ENCODE measurements at places on chromosomes 5 and 9. TPM values are rescaled to one million over a fixed set of nuclear protein-coding genes. Genes with fewer than 3 reads are reported as not detected.

LCN15 gene
- total RNA-seq: not detected

SLC25A51 gene
- total RNA-seq: 26.0 TPM

WWC1 gene
- total RNA-seq: 18.7 TPM

AGXT2 gene
- not detected for total RNA-seq

LARP1 gene
- total RNA-seq: 98.0 TPM

C9orf43 gene
- total RNA-seq: not detected

FAT2 gene
- total RNA-seq: 74.9 TPM

MRPS27 gene
- 44.9 TPM for total RNA-seq

GRCh38 chr9:33731625-33732024 is 63.7 kb upstream of the PRSS3 start:
- no peak overlapping the region for H3K27ac ChIP-seq
- no peak for DNase-seq
- no peaks in the 10 kb centered on the region for H3K27me3 ChIP-seq
- H3K4me3 ChIP-seq: no peak overlapping the region
- no peaks in the 10 kb centered on the region for H3K36me3 ChIP-seq

GRCh38 chr5:89281766-89282553 is 399.0 kb upstream of the MEF2C start:
- DNase-seq: no peak
- H3K4me3 ChIP-seq: no peak overlapping the region
- no peaks in the 10 kb centered on the region for H3K36me3 ChIP-seq

DNA sequence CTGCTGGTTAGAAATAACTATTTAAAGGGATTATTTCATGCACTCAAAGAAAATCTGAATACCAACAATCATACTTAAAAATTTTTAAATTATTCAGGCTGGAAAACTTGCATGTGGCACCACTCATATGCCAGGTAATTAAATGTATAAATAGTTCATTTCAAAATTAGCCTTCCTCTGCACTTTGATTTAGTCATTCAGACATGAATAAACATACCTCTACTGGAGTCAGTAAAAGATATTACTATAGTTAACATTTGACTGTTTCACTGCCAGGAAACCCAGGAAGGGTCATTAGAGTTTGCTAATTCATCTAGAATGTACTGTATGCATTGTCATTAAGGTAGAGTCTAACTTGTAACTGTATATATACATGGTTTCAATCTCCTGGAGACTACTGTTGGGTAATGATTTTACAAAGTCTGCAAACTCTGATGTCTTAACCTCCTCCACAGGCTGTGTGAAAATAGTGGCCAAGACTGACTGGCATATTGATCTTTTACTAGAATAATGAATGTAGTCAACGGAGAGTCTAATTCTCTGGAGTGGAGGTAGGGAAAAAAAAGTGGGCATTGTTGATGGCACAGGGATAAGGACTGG is 43.7 kb downstream of the TEX10 start:
- no peak for DNase-seq
- no peak overlapping the region for H3K27ac ChIP-seq

GRCh38 chr9:91849694-91850093 is 100.3 kb downstream of the ROR2 start:
- no peak overlapping the region for H3K27ac ChIP-seq
- H3K27me3 ChIP-seq: no peaks in the 10 kb centered on the region
- no peak overlapping the region for H3K4me3 ChIP-seq

DNA sequence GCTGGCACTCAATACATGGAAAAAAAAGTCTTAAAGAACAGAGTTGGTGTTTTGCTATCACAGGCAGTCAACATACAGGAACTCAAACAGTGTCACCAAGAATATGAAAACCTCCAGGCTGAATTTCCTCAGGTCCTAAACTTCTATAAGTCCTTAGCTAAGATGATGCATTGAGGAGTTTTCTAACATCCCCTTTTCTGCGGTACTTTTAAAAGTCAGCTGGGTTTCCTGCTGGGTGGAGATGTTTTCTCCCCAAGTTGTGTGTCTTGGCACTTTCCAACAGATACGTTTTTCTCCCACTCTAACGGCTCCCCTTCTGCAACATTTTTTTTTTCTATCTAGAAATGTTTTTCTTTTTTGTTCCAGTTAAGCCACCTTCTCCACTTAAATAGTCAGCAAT is 244.8 kb upstream of the HAPLN1 start:
- H3K4me3 ChIP-seq: no peak overlapping the region
- H3K27ac ChIP-seq: no peak overlapping the region
- H3K4me1 ChIP-seq: no peaks in the 10 kb centered on the region

DNA sequence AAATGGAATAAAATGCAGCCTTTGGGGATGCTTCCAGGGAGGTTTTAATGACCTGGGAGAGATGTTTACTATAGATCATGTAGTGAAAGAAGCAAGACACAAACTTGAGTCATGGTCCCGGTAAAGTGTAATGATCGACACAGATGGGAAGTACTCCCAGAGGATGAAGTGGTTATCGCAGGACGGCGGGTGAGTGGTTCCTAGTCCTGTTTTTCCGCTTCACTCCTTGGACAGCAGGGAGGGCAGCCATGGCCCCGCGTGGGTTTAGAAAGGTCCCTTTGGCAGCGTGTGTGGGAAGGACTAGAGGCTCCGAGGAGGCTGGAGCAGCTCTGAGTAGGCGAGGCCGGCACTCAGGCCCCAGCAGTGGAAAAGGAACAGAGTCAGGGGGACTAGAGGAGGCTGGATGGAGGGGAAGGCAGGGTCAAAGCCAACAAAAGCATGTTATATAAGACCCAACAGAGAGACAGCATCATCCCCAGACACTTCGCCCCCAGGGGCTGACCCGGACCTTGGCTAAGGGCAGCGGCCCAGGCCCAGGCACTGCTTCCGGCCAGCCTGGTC is 49.2 kb upstream of the STXBP1 start:
- no peaks in the 10 kb centered on the region for H3K36me3 ChIP-seq
- peak overlapping the region; percentile 97 for H3K27ac ChIP-seq
- H3K4me3 ChIP-seq: peak overlapping the region; percentile 18

DNA sequence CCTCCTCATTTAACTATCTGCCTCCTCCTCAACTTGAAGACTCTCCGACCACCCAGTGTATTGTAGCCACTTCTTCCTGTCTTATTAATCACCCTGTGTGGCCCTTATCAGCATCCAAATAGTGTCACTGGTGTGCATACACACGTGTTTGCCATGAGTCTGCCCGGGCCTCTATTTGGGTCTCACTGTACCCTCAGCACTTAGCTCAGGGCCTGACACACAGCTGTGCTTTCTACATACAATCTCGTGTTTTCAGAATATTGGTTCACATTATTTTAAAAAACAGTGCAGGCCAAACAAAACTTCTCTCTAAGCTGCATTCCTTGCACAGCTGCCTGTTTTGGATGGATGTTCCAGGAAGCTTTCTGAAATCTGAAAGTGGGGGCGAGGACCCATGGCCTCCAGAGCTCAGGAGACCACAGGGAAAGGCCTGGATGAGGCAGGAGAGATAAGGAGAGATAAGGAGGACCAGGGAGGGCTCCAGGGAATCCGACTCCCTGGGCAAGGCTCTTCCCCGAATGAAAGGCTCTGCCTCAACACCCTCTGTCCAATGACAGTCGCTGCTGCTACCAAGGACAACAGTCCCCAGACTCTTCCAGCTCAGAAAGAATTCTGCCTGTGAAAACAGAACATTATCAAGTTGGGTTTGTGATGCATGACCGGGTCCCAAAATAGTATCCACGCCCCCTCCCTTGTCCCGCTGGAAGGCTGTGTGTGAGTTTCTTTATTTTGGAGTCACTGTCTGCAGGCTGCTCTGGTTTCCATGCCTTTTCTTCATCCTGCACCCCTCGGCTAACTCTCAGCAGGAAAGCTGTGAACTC is 255.6 kb downstream of the NSG2 start:
- no peaks in the 10 kb centered on the region for H3K36me3 ChIP-seq
- DNase-seq: peak; percentile 43
- H3K27me3 ChIP-seq: no peaks in the 10 kb centered on the region
- H3K4me3 ChIP-seq: no peak overlapping the region

DNA sequence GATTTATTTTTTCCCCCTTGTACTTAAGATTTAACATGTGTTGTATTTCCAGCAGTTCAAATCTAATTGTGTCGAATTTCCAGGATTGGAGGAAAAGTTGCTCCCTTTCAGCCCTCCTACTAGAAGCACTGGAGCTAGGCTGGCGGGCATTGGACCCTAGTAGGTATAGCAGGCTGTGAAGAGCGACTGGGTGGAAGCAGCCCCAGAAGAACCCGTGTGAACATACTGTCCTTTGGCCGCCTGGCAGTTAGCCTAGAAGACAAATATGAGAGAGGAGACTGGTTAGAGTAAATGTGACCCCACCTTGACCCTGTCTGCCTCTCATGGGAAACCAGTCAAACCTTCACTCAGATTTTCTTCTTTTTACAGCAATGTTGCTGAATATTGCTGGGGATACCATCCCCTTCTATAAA is 13.9 kb downstream of the ALDOB start:
- no peak overlapping the region for H3K27ac ChIP-seq
- no peak for DNase-seq
- no peaks in the 10 kb centered on the region for H3K27me3 ChIP-seq
- H3K4me1 ChIP-seq: no peaks in the 10 kb centered on the region
- H3K36me3 ChIP-seq: no peaks in the 10 kb centered on the region

- H3K4me3 ChIP-seq: no peak overlapping the region
- no peaks in the 10 kb centered on the region for H3K27me3 ChIP-seq
- H3K27ac ChIP-seq: no peak overlapping the region
Observed at GRCh38 chr5:43305948-43306565, 7.2 kb downstream of the HMGCS1 start.

DNA sequence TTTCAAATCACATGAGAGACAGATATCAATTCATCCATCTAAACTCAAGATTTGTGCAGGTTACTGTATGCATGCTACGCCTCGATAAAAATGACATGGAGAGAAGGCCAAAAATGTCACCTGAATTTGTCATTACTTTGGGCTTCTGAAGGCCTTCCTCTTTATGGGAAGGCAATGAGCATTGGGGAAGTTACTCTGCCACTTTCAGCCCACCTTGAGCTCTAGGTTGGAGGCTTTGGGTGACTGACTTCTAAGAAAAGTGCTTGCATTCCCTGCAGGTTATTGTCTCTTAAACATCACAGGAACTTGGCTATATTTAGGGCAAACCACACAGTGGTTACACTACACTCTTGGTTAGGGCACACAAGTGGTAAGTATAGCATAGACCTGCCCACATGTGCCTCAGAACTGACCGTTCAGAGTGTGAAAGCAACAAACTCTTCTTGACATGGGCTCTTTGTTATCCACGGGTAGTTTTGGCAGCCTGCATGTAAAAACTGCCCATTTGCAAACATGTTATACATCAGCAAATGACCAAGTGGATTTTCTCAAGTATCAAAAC is 169.5 kb downstream of the ZNF608 start:
- H3K4me3 ChIP-seq: no peak overlapping the region
- no peak overlapping the region for H3K27ac ChIP-seq

GRCh38 chr9:135886147-135886981 is 21.0 kb downstream of the CAMSAP1 start:
- peaks cover 2% of the 10 kb centered on the region for H3K36me3 ChIP-seq
- no peak overlapping the region for H3K27ac ChIP-seq
- no peaks in the 10 kb centered on the region for H3K27me3 ChIP-seq
- H3K4me3 ChIP-seq: no peak overlapping the region
- DNase-seq: no peak

DNA sequence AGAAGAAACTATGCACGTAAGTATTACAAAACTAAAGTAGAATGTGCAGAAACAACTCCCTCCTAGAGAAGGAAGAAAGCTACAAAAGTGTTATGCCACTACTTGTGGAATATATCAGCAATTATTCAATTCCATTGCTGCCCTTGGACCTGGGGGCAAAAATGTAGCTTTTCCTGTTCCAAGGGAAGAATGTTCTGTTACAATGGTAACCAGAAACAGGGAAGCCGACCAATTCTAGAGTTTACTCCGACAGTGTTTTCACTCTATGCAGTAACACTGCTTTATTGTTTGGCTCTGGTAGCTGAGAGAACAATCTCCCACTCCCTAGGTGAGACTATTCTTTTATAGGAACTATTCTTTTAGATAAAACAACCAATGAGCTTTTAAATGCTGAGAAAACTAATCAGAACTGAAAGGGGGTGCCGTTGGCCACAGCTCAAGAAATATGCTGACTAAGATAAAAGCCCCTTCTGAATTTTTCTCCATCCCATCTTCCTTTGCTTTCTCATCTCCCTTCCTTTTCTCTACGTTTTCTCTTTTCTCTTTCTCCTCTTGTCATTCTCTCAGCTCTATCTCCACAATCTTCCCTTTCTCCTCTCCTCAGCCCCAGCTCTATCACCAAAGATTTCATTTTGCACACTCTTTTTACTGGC is 54.1 kb downstream of the SLC1A3 start:
- DNase-seq: no peak
- H3K4me1 ChIP-seq: peaks cover 22% of the 10 kb centered on the region
- no peak overlapping the region for H3K4me3 ChIP-seq
- H3K27ac ChIP-seq: no peak overlapping the region
- H3K36me3 ChIP-seq: no peaks in the 10 kb centered on the region

- peak; percentile 13 for DNase-seq
- peaks cover 81% of the 10 kb centered on the region for H3K4me1 ChIP-seq
- peak overlapping the region; percentile 94 for H3K27ac ChIP-seq
- no peaks in the 10 kb centered on the region for H3K27me3 ChIP-seq
- H3K36me3 ChIP-seq: no peaks in the 10 kb centered on the region
Observed at GRCh38 chr5:141517880-141518617, 29.2 kb downstream of the PCDHGC5 start.

GRCh38 chr9:122145592-122145863 is 14.1 kb downstream of the NDUFA8 start:
- no peak overlapping the region for H3K4me3 ChIP-seq
- no peaks in the 10 kb centered on the region for H3K4me1 ChIP-seq
- peaks cover 57% of the 10 kb centered on the region for H3K36me3 ChIP-seq
- H3K27ac ChIP-seq: no peak overlapping the region
- DNase-seq: no peak
- H3K27me3 ChIP-seq: no peaks in the 10 kb centered on the region

GRCh38 chr5:144304688-144305087 is 134.0 kb downstream of the KCTD16 start:
- H3K4me1 ChIP-seq: no peaks in the 10 kb centered on the region
- H3K36me3 ChIP-seq: no peaks in the 10 kb centered on the region
- H3K27me3 ChIP-seq: no peaks in the 10 kb centered on the region
- H3K27ac ChIP-seq: no peak overlapping the region
- DNase-seq: no peak
- no peak overlapping the region for H3K4me3 ChIP-seq

All from vagina (tissue), 2 donors.